ENCODE measurements at places on chromosomes 2 and 18.

DNA sequence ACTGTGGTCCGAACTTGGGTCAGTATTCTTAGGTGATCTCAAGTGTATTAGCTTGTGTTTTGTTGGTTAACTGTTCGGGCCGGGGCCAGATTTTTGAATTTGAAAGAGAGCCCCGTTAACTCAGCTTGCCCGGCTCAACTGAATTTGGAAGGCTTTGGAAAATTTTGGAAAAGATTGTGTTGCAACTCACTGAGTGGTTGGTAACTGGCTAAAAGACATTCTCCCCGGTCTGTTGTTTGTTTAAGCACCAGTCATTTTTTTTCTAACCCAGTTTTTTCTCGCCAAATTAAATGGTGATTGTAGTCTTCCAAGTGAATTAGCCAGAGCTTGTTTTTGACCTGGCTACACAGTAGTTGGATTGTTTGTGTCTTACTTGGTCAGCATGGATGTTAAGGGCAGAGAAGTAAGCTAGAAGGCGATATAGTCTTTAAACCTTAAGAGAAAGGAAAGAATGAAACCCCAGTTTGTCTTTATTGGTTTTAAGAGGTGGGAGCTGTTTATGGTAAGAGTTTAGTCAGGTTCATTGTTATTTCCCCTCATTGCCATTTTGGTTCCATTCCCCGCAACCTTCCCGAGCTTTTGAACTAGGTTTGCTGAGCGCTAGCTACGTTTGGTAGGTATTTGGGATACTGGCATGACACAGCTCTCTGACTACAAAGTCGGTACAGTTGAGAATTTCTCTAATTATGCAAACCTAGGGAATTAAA lies 2.4 kb downstream of the MAP4K4 start:
- DNase-seq: no peak

- DNase-seq: peak; percentile 17
Observed at GRCh38 chr2:127388423-127389164, 819 bp upstream of the MAP3K2 start.

DNA sequence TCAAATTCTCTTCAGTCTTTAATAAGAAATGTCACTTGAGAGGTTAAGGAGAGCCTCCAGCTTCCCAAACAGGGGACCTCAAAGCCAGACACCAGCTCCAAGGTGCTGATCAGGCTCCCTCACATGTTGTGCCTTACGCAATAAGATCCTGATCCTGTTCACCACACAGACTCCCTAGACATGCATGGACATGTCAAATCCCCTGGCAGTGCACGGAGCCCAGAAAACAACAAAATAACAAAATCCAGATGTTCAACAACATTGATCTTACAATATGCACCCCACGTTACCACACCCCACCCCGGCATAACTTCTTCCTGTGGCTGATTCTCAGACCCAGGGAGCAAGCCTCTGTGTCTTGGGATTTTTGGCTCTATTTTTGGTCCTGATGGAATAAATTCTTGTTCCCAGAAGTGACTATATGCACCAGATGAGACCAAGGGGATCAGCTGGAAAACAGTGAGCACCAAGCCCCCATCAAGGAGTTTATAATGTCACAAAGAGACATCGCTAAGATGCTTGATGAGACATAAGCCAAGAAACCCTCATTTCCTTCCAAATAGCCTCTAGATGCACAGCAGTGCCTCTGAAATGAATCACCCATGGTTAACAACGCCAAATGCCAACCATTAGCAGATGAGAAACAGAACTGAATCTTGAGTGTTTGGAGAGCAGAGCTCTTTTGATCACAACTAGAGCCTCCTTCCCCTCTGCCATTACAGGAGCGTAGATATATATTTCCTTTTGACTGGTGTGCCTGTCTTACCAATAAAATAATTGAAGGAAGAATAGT lies 198.2 kb downstream of the PRKCE start:
- peak; percentile 84 for DNase-seq

DNA sequence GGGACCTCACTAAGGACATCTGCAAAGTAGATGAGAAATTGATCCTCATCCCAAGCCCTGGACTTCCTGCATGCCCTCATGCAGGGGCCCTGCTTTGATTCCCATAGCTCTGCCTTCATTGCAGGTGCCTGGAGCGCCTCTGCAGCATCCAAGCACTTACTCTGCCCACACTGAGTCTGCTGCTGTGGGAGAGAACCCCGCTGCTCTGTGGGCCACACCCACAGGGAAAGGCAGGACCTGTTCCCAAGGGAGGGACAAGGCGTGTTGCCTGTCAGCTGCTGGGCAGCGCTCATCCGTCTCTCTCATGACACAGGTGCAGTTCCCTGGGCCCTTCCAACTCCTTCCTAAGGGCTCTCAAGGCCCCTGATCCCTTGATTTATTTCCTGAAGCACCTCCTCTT lies 266.8 kb upstream of the SMIM21 start:
- no peak for DNase-seq

GRCh38 chr18:21903709-21904108 lies 163.1 kb downstream of the MIB1 start:
- DNase-seq: no peak

DNA sequence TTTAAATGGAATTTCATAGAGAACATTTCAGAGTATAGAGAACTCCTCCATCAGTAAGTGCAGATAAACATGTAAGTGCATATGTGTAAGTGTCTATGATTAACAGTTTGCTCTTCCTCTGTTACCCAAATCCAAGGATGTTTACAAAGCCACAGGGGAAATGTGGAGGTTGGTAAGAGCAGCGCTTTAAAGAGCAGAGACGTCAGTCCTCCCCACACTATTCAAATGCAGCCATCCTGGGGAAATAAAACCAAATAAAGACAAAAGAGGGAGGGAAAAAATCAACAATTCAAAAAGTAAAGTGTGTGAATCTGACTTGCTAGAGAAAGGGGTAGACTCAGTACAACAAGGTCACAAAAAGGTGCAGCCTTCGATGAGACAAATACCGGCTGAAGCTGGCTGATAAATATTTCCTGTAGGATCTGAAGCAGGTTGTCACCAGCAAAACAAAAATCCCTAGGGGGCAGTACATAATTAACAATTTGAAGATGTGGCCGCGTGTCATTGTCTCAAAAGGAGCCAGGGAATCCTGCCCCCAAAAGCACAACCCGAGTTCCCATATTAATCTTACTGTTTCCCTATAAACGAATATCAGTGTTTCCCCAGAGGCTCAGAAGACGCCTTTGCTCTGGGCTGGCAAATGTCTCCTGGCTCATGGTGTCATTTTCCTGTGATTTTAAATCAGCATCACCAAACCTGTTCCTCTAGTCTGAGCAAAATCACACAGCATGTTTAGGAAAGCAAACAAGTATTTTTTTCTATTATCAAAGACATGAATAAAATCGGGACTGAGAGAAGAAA lies 216.5 kb downstream of the CDCA7 start:
- DNase-seq: peak; percentile 56

DNA sequence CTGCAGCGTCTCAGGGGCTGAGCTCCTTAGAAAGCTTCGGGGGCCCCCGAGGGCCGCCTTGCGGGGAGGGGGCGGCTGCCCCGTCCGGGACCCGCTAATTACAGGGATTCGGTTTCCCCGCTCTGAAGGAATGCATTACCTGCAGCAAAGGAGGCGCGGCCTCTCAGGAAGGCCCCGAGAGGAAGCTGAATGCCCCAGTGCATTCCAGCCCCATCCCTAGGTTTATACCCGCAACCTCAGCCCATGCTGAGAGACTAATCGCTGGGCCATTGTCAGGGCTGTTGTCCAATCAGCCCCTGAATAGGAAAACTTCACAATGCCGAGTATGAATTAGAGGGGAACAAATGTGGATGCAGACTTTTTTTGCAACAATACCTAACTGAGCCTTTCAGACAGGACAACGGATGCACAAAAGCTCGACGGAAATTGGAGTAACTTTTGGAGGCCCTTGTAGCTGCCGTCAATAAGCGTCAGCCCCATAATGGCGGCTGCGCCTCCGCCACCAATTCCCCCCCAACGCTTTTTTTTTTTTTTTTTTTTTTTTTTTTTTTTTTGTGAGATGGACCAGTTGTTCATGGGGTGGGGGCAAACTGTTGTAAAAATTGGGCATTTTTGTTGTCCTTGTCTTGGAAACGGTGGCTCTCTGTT lies 138.6 kb upstream of the SIX3 start:
- peak; percentile 1 for DNase-seq

GRCh38 chr2:202018950-202019349 lies 14.7 kb upstream of the FZD7 start:
- no peak for DNase-seq

DNA sequence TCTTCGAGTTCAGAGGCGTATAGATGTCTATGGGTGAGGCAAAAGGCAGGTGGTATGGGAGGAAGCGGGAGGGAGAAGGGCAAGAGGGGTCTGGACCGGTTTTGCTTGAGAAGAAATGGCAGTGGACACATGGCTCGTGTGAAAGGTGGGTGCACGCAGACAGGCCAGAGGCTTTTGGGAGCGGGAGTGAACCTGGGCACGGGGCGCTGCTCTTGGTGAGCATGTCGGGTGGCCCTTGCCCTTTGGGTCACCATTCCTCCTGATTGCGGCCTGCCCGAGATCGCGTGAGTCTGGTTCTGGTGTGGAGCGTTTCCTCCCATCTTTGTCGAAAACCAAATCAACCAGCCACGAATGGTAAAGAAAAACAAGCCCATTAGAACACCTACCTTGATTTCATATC lies 12.6 kb downstream of the LDLRAD4 start:
- no peak for DNase-seq

GRCh38 chr2:58157754-58158153 lies 83.4 kb downstream of the FANCL start:
- DNase-seq: no peak

DNA sequence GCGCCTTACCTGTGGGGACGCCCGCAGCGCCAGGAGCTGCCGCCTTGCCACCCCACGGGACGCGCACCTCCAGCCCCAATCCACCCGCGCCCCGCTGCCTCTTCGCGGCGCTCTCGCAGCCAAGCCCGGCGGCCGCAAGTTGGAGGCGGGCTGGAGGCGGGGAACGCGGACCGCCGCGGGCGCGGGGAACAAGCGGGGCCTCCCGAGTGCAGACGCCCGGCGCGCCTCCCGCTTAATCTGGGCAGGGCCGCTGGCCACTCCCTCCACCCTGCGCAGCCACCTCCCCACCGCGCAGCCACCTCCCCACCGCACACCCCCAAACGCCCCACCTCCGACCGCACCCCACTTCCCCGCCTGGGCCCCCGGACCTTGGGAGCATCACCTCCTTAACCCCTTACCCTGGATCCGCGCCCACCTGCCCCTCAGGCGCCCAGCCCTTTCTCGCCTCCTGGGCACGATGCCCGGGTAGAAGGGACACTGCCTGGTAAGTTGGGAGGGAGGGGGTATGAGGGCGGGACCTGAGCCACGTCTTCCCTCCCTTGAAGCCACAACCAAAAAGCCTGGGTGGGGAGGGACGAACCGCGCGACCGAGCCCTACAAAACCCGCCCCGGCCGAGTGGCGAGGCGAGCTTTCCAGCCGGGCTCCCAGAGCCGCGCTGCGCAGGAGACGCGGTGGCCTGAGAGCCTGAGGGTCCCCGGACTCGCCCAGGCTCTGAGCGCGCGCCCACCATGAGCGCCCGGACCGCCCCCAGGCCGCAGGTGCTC lies at the start of the genes COL4A3 and COL4A4:
TSS of gene COL4A3 (plus strand) at position 627 of the 765 bp plus-strand sequence. CDS start at position 730, 103 bp downstream.
TSS of gene COL4A4 (minus strand) at position 208 of the 765 bp plus-strand sequence. CDS start 16,722 bp downstream, outside the sequence.
- no peak for DNase-seq

GRCh38 chr2:15049096-15049993 lies 416.8 kb downstream of the LRATD1 start:
- DNase-seq: no peak

- no peak for DNase-seq
Observed at GRCh38 chr2:203841654-203842053, 25.9 kb upstream of the CTLA4 start.

DNA sequence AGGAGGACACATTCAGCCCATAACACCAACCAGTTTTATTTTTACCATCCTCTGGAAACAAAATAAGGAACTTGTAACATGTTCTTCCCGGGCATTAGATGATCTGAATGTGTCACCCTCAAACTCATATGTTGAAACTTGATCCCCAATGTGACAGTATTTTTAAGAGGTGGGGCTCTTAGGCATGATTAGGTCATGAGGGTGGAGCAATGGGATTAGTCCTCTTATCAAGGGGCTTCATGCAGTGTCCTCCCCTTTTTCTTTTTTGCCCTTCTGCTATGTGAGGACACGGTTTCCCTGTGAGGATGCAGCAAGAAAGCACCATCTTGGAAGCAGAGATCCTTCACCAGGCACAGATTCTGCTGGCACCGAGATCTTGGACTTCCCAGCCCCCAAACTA lies 401.5 kb upstream of the TRIB2 start:
- DNase-seq: no peak
